Fibroblast of villous mesenchyme (primary cell): ENCODE measurements at places on chromosomes 13 and 19. TPM values are rescaled to one million over a fixed set of nuclear protein-coding genes. Genes with fewer than 3 reads are reported as not detected.

CCDC8 gene
- total RNA-seq = 8.6 and 12.9 TPM in 2 replicates

PRSS57 gene
- total RNA-seq = not detected in 2 replicates

- no peak for DNase-seq
These were observed 1.8 kb downstream of the LILRB5 start for GRCh38 chr19:54255105-54255775.

- DNase-seq = peak; percentile 61
These were observed 7.9 kb downstream of the INTS6 start for GRCh38 chr13:51444922-51445321.

DNA sequence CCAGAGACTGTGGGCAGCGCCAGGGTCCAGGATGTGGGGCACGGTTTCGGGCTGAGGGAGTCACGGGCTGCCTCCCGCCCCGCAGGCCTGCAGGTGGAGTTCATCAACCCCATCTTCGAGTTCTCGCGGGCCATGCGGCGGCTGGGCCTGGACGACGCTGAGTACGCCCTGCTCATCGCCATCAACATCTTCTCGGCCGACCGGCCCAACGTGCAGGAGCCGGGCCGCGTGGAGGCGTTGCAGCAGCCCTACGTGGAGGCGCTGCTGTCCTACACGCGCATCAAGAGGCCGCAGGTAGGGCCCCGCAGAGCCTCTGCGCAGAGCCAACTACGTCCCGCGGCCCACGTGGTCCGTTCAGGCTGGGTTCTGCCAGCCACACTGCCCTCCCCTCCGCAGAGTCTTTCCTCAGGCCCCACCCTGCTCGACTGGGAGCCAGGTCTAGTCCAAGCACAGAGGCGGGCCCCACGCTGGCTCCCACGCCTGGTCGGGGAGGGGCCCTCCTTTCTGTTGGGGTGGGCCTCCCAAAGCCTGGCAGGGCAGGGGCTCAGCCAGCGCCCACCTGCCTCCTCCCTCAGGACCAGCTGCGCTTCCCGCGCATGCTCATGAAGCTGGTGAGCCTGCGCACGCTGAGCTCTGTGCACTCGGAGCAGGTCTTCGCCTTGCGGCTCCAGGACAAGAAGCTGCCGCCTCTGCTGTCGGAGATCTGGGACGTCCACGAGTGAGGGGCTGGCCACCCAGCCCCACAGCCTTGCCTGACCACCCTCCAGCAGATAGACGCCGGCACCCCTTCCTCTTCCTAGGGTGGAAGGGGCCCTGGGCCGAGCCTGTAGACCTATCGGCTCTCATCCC lies 2.0 kb upstream of the POLD1 start:
- no peak for DNase-seq

- no peak for DNase-seq
These were observed 142.4 kb downstream of the MYCBP2 start for GRCh38 chr13:77184455-77184854.
